ENCODE measurements at places on chromosomes 3 and 15.

DNA sequence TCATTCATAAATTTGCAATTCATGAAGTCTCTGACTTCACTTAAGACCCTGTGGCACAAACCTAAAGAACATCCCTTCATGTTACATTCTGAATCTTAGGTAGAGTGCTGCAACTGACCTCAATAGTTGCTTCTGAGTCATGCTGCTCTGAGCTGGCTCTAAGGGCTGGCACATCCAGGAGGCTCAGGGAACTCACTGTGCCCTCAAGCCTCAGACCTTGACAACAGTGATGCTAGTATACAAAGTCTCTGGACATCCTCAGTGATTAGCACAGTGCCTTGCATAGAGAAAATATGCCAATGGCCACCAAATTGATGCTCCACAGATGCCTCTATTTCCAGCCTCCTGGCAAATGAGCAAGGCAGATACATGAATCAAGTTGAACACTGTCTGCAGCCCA is 740.9 kb upstream of the LMCD1 start:
- no peak for DNase-seq

GRCh38 chr15:31305796-31306425 is 20.7 kb upstream of the KLF13 start:
- no peak for DNase-seq

DNA sequence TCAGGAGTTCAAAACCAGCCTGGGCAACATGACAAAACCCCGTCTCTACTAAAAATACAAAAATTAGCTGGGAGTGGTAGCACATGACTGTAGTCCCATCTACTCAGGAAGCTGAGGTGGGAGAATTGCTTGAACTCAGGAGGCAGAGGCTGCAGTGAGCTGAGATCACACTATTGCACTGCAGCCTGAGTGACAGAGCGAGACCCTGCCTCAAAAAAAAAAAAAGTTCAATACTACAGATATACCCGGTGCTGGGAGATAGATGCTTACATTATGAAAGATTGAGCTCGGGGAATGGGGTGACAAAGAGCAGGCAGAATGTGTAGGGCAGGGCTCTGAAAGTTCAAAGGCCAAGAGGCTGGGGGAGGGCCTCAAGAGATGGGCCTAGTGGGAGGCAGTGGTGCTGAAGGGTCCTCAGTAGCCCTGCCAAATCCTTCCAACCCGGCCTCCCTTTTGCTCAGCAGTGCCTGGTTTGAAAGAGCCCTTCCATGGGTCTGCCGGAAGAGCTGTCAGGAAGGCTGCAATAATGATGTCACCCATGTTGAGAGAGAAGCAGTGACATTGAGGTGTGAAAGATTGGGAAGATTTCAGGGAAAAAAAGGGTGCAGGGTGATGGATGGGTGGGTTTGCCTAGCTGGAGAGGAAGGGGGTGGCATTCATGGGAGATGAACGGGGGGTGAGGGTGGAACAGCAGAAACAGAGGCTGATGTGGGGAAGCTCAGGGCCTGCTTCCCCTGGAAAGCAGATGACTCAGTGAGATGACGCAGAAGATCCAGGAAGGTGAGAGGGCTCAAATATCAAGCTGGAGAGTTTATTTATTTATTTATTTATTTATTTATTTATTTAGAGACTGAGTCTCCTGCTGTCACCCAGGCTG is 20.0 kb upstream of the IREB2 start:
- no peak for DNase-seq

DNA sequence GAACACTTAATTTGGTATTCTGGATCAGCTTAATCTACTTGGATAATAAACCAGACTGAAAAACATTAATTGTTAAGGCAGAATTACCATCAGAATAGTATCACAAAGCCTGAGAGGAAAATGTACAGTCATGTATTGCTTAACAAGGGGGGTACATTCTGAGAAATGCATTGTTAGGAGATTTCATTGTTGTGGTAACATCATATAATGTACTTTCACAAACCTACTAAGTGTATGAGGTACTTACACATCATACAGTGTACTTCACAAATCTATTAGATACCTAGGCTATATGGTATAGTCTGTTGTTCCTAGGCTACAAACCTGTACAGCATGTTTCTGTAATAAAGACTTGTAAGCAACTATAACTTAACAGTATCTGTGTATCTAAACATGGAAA is 68.2 kb downstream of the NBEAL2 start:
- DNase-seq: no peak

- no peak for DNase-seq
Observed at GRCh38 chr15:78035861-78036476, 41.5 kb downstream of the TBC1D2B start.
